Fibroblast of the aortic adventitia (primary cell): ENCODE measurements at places on chromosomes 12 and 14. TPM values are rescaled to one million over a fixed set of nuclear protein-coding genes. Genes with fewer than 3 reads are reported as not detected.

The RPL10L gene
- total RNA-seq: not detected in 2 replicates

The MYF5 gene
- total RNA-seq: not detected in 2 replicates

The EML5 gene
- total RNA-seq: under 0.01 TPM in 1 of 2 replicates, not detected in the other

The PARPBP gene
- total RNA-seq: 4.1 and 15.8 TPM in 2 replicates

The SPX gene
- 0.54 and 0.82 TPM in 2 replicates for total RNA-seq

The ERO1A gene
- total RNA-seq: 75.3 and 123 TPM in 2 replicates

The SLCO1B3 gene
- total RNA-seq: not detected in 2 replicates

The CELA1 gene
- 0.25 TPM in 1 of 2 replicates, not detected in the other for total RNA-seq

The P2RX2 gene
- total RNA-seq: not detected in 2 replicates

The PYGL gene
- total RNA-seq: 39.3 and 79.5 TPM in 2 replicates

The AQP2 gene
- total RNA-seq: not detected in 2 replicates

The OR4K13 gene
- total RNA-seq: not detected in 2 replicates

The RPGRIP1 gene
- not detected in 2 replicates for total RNA-seq

The TAS2R31 gene
- total RNA-seq: 6.2 and 13.6 TPM in 2 replicates

The LRRC9 gene
- not detected in 2 replicates for total RNA-seq

The CPNE6 gene
- total RNA-seq: not detected in 2 replicates

The OLR1 gene
- not detected in 2 replicates for total RNA-seq

The POTEM gene
- not detected in 2 replicates for total RNA-seq

The PRB2 gene
- not detected in 2 replicates for total RNA-seq

The HOXC6 gene
- 0.09 and 0.90 TPM in 2 replicates for total RNA-seq

The CBLN3 gene
- total RNA-seq: 5.9 and 6.2 TPM in 2 replicates

The RNASE3 gene
- not detected in 2 replicates for total RNA-seq
